Central memory CD4-positive, alpha-beta T cell (primary cell): ENCODE measurements at places on chromosomes 2 and 18.
A peak's percentile ranks its signal among the peaks of the same experiment; 100 is the strongest.

DNA sequence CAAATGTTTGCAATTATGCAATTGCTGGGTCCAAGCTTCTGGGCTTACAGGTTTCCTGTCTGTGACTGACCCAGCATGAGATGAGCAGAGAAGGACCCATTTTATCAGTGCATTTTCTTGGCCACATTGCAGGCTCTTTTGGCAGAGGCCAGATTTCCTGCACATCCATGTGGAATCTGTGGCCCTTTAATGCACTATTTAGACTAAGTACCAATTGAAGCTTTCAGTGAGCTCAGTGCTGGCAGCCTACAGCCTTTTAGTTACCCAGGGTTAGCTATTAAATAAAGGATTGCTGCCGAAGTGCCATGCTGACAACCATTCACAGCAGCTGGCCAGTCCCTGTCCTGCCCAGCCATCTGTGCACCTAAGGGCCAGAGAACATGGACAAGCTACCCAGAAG is 165.0 kb downstream of the ANKRD30B start:
- DNase-seq, result no peak

DNA sequence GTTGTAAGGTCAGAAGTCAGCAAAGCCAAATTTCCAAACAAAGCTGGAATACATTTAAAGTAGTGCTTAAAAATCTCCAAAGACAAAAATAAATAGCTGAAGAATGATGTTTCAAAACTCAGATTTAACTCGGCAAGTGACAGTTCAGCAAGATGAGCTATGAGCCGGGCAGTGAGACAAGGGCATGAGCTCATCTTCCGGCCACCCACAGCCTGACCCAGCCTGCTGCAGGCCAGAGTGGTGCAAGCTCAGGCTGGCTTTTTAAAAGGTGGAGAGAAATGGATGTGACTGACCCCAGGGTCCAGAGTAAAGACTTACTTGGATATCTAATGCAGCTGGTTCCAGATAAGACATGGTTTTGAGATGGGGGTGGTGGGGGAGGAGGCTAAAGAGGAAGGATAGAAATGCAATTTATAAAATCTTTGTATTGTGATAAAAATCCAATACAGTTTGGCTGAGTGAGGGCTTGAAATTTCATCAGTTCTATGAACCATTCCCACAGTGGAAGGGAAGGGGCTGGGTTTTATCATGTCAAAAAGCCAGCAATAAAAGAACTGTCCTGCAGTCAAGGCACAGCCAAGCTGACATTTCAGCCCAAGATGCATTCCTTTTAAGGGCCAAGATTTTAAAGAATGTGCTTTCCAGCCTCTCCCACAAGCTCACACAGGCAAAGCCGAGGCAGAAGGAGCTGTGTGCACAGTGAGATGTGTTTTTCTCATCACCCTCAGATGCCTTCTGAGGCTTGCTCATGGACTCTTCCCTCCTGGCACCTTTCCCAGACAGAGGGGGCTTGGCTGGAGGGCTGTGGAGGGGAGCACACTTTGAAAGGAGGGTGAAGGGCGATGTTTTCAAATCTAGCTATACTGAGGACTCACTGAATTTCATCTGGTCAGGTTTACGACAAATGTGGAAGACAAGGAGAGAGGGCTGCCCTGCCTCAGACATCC is 97.9 kb upstream of the KLHL29 start:
- no peak for DNase-seq

GRCh38 chr2:169768262-169768995 is 30.2 kb upstream of the SSB start:
- DNase-seq, result peak; percentile 23

DNA sequence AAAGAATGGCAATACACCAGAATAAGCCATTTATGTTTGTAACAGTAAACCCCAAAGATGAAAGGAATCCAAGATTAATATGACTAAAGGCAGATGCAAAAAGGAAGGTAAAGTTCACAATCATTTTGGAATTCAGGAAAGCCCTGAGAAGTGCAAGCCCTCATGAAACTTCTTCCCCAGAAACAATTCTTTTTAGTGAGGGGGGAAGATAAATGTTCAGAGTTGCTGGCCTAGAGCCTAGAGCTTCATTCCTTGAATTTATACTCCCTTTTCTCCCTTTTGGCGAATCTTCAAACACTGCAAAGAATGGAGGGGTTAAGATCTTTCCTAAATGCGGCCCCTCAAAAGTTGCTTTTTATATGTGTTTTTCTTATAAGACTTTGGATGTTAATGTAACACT is 368.8 kb downstream of the MEIS1 start:
- no peak for DNase-seq

- DNase-seq, result no peak
Observed at GRCh38 chr2:217066510-217067270, 206.8 kb upstream of the TNP1 start.

DNA sequence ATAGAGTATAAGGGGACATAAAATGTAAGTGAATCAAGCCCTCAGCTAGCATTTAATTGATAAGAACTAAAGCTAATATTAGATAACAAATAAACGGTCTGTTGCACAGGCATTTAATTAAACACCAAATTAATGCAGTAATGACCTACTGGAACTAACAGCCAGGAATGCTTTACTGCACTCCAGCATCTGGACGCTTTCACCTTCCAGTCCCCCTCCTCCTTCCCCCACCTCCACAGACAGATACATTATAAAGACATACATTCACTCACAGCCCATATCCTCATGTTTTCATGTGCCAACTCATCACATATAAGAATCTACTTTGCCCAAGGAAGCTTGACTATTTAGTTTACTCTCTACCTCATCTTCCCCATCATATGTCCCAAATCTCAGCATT is 337.4 kb upstream of the PIK3C3 start:
- DNase-seq, result no peak

GRCh38 chr2:165176780-165177179 is 27.1 kb downstream of the SCN3A start:
- no peak for DNase-seq

DNA sequence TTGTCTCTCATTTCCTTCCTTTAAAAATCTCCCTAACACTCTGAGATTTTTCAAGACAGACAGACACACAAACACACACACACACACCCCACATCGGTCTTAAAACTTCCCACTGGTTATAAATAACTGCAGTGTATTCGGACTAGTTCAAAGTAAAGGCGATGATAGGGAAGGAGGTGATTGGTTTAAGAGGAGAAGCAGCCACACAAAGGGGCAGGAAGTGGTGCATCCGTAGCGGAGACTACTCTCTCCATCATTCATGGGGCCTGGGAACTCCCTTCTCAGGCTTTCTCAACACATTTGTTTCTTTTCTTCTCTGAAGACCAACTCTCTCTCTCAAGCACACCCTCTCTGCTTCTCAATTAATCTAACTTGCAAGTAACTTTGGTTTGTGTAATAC is 149.1 kb upstream of the DPP10 start:
- DNase-seq, result no peak

GRCh38 chr2:201182650-201183364 is at the start of gene CASP10:
Gene CASP10 (plus strand): TSS chr2:201183141. CDS start chr2:201185778, 2,637 bp downstream.
- peak; percentile 75 for DNase-seq

DNA sequence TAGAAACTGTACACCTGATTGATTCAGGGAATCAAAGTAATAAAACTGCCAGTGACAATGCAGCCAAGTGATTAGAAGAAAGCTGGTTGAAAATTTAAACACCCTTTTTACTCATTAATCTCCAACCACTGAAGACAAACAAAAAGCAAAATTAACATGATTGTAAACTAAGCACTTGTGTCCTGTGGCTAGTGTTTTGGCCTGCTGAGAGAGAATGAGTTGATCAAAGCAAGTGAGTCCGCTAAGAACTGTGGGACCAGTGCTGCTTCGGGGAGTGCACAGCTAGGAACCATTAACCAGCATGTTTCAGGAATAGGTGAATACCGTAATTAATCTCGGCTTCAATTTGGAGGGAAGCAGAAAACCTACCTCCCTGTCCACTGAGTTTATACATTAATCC is 13.6 kb upstream of the PAPOLG start:
- no peak for DNase-seq
